ENCODE measurements at places on chromosomes 11 and 22.

DNA sequence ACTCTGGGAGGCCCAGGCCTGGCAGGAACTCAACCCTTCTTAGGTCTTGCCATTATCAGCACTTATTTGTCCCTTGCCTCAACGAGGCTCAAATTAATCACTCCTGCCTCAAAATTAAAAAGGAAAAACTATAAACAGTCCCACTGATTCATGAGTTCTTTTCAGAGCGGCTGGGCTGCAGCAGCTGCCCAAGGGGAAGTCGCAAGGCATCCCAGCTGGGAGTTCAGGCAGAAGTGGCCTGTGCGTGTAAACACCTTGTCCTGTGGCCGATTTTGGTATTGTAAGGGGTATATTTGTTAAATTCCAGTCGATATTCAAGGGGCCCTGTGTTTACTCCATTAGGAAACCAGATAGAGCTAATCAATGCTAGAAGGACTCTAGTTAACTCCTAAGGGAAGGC, 213.9 kb upstream of the CADM1 start:
- no peak for DNase-seq

DNA sequence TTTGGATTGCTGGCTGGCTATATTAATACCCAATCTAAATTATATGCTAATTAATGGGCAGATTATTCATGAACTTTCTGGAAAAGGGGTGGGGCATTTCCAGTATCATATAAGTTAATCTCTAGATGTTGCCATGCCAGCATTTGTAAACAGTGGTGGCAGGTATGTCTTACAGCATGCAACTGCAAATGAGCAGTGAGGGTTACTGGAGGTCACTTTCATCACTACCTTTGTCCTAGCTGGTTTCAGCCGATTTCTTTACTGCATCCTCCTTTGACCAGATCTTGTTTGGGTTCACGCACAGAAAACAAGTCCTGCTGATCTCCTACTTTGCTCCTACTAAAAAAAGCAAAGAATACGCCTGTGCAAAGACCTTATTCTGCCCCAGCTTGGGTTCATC, 89.1 kb upstream of the USP47 start:
- no peak for DNase-seq

- peak; percentile 60 for DNase-seq
Observed at GRCh38 chr11:64305691-64306562, 603 bp downstream of the ESRRA start.

DNA sequence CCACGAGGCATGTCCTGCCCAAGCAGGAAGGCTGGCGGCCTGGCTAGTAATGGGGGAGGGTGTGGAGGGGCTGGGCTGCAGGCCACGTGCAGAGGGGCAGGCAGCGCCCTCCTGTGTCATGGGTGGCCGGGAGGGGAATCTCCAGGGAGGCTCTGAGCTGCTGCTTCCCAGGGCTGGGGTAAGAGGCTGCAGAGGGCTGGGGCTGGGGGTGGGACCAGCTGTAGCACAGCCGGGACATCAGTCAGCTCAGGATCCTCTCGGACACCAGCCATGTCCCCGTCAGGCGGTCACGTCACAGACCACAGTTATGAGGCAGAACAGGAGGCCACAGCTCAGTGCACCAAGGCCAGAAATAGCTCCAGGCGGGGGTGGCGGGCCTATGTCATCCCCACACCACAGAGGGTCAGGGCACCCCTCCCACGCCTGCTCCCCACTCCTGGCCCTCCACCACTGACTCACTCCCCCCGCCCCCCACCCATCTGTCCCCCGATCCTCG, 21.1 kb downstream of the RTN4R start:
- no peak for DNase-seq
